Body of pancreas (tissue), 4 donors: ENCODE measurements at places on chromosomes 6 and 20.

DNA sequence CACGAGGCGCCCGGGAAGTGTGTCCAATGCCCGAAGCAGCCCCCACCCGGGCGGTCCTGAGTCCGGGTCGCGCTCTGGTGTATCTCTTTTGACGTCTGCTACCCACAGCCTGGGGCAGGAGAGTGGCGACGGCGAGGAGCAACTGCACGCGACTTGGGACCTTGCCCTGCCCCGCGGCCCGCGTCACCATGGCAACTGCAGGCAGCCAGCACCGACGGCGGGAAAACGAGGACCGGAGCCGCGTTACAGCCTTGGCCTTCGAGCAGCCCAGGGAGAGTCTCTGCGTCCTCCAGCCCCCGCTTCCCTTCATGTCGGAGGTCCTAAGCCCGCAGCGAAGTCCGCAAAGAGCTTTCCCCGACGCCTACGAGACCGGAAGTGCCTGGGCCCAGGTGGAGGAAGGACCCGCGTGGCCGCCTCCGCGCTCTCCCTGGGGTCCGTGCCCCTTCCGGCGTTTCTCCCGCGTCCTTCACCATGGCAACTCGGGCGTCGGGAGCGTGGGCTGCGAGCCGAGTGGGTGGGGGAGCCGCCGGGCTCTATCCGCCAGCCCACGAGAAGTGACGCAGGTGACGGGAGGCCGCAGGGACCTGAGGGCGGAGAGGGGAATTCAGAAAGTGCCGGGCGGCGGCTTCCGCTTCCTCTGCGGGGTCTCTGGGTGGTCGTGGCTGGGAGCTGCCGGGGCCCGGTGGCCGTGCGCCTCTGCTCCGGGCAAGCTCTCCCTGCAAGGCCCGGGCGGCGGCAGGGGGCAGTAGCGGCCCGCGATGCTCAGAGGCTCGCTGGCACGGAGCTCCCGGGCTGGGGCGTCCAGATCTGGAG lies 88.6 kb upstream of the TGM3 start:
- DNase-seq, result peak; percentile 76

GRCh38 chr6:166592821-166593220 lies 6.3 kb upstream of the RAMACL start:
- DNase-seq, result no peak

GRCh38 chr6:143058987-143059386 lies 1.7 kb upstream of the AIG1 start:
- no peak for DNase-seq

DNA sequence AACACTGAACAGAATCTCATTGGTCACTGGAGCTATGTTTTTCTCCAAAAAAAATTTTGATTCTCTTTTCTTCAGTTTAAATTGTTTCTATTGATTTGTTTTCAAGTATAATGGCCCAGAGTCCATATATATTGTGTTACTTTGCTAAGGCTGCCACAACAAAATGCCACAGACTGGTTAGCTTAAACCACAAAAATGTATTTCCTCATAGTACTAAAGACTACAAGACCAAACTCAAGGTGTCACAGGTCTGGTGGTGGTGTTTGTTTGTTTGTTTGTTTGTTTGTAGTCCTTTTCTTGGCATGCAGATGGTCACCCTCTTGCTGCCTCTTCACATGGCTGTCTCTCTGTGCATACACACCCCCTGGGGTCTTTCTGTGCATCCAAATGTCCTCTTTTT lies 34.0 kb downstream of the BMP5 start:
- no peak for DNase-seq

- no peak for DNase-seq
Observed at GRCh38 chr20:24838546-24839535, 110.2 kb upstream of the CST7 start.

DNA sequence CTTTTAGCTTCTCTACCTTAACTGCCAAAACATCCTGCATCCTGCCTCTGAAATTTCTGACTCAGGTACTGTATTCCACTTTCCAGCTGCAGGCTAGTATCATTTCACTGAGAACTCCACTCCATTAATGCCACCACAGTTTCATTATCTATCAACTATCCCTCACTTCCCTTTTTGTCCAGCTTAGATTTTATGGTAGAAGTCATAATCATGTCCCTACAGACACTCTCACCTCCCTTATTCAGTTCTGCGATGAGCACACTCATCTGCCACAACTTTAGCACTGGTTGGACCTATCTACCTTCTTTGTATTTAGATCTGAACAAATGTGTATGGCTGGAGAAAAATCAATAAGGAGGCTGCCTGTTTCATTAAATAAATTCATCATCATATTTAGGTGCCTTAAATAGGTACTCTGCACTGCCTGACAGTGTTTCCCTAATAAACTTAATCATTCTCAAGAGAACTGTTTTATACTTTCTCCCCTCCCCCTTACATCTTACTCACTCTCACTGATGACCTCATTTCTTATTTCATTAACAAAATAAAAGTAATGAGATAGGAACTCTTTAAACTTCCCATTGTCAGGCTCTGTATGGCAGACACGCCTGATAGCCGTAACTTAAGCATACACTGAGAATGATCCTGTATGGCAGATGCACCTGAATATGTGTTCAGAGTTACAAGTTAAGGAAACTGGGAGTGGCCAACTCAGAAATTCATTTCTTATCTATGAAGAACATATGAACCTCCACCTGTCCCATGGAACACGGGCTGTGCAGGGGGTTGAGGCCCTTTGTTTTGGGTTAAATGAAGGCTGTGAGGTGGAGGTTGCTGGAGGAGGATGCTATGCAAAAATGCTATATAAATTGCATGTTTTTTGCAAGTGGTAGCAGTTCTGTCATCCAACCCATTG lies 95.3 kb upstream of the MAN1A1 start:
- DNase-seq, result no peak

DNA sequence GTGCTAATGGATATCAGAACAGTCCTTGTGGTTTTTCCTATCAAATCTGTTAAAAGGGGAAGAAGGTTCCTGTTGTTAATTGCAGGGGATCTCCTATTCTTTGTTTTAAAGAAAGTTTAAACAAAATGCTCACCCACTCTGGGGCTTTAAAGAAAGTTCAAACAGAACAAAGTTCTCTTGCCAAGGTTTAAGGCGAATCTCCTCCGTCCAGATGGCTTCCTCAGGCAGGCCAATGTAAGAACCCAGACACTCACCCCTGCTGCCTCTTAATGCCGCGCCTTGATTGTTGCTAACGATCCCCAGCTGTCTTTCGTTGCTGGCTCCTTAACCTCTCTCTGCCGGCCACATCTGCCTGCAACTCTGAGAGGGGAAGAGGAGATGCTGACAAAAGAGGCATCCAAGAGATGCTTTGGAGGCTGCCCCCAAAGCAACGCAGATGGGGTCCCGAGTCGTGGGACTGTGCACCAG lies 235.0 kb upstream of the PRDM1 start:
- DNase-seq, result no peak

DNA sequence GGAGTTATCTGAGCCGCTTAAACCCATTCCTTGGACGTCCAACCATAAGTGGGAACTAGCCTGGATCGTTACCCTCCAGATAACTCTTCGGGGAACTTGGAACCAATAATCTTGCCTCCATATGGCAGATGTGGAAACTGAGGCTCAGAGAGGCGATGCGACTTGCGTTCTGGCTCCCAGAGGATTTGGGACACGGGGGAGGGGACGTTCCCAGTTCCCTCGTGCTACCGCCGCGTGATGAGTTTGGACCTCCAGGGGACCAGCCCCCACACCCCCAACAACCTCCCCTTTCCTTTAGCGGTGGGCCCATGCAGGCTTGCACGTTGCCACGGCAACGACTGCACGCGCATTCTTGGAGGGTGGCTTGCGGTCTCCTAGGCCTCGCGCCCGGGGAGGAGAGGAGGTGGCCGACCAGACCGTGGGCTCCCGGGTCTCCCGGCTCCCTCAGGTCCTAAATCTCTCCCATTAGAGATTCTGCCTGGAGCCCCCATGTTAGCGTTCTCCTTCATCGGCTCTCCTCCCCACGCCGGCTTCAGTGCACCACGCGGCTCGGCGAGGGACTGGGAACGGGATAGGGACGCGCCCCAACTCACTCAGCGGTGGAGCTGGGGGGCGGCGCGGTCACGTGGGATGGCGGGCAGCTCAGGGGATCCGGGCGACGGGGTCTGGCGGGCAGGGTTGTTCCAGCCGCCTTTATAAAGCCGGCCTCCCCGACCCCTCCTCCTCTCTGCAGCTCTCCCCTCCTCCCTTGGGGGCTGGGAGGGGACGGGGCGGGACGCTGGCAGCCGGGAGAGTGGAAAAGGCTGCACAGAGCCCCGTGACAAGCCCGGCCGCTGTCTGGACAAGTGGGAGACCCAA lies at the start of gene PLTP:
TSS of gene PLTP (minus strand) at position 670 of the 858 bp plus-strand sequence. CDS start 703 bp downstream, outside the sequence.
- DNase-seq, result peak; percentile 75

DNA sequence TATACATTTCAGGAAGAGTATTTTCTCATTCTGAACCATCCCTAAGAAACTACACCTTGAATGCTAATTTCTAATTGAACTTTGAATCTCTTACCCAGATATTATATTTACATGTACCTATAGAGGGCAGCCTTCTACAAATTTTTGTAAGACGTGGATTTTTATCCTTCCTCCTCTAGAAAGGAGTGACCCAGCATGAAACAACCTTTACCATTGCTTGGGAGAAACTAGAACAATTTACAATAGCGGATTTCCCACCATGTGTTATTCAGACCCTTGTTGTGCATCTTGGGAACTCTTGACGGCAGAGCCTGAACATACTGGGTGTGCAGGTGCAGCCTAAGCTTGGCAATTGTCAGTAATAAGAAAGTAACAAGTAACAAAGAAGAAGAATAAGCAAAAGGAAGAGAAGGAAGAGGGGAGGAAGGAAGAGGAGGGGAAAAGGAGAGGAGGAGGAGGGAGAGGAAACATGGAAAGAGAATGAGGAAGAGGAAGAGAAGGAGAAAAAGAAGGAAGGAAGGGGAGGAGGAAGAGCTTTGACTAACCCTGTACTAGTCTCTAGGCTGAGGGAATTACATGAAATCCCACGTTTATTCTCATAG lies 10.8 kb upstream of the TAAR1 start:
- DNase-seq, result no peak

DNA sequence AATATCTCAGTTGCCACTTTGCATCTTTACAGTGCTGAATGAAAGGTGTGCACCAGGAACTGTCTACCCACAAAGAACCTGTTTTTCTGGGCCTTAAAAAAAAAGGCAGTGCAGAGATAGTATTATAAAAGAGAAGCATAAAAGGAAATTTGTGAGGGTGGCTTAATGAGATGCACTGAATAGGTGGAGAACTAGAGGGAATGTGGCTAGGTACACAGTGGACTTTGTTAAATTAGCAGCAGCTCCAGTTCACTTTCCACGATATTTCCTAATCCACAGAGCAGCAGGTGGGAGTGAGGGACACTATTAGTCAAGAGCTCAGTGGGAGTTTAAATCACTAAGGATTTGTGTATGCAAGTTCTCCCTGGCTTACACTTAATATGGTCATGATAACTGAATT lies 38.8 kb downstream of the MAP7 start:
- DNase-seq, result no peak

DNA sequence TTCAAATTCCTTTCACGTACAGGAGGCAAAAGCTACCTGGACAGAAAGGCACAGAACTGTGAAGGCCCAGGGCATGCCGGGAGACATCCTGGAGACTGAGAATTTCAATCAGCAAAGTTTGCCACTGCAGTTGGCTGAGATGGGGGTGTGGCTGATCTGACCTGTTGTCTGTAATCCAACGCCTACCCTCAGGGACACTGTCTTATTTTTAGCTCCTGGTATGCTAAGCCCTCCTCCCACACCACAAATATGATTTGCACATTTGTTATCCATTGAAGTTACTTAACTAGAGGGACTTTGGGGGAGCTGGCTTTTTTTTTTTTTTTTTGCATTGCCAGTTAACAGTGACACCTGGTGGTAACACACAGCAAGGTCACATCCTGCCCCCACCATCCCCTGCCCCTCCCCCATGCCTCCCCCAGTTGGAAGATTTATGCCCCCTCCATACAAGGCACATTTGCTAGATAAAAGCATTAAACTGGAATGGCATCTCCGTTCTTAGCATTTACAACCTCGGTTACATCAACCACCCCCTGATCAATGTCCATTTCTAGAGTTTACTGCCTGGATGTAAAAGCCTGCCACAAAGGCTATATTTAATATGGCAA lies 40.4 kb downstream of the TTI1 start:
- no peak for DNase-seq

GRCh38 chr6:42100029-42100901 lies 42.2 kb downstream of the C6orf132 start:
- DNase-seq, result peak; percentile 39

- no peak for DNase-seq
Observed at GRCh38 chr20:11403711-11404110, 514.0 kb upstream of the BTBD3 start.

DNA sequence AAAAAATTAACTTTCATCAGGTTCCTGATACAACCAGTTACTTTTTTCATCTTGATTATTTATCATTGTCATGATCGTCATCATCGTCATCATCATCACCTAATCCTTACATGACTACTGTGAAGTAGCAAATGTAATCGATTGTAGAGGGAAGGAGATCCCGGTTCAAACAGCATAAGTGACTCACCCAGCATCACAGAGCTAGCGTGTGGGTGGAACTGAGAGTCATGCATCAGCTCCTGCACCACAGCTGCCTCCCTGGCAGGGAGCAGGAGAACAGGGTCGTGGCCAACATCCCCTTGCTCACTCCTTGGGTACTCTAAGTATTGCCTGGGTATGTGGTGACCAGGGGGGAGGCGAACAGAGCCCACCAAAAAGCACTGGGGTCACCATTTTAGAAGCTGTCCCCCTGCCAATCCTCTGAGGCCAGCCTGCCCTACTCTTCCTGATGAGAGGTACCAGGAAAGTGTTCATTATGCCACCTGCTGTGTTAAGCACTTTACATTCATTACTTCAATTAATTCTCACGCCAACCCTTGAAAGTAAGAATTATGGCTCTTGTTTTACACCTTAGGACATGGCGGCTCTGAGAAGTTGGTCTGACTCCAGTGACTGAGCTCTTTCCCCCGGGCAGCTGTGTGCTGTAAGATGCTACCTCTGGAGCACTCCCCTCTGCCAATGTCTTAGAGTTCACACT lies 425.2 kb downstream of the CD83 start:
- DNase-seq, result no peak

DNA sequence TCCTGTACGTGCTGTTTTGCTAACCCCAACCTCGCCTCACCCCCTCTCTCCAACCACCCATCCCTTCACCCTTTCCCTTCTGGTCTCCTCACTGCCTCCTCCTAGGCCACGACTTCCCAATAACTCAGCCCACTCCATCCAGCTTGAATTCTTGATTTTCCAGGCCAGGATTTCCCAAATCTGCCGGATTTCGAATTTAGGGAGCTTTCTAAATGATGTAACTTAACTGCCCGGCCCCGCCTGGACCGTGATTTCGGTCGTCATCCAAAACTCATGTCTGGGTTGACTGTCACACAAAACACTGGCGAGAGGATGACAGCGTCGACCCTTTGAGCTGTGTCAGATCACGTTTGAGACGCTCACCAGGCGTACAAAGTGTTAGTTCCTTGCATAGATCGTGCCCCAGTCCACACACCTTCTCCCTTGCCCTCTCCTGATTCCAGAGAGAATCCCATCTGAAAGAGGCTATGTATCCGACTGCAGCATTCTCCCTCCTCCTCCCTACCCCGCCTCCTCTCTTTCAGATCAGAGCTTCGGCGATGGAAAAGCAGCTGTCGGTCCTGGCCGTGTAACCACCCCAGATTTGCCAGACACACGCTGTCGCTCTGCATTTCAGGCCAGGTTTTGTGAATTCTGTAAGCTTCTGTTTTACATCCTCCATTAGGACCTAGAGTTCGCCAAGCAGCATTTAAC lies 168.2 kb downstream of the GPX5 start:
- DNase-seq, result no peak

- peak; percentile 47 for DNase-seq
Observed at GRCh38 chr6:24910961-24911725, 24.6 kb downstream of the RIPOR2 start.

GRCh38 chr6:148954461-148954860 lies 207.6 kb downstream of the UST start:
- DNase-seq, result no peak

- peak; percentile 29 for DNase-seq
Observed at GRCh38 chr6:156599978-156600590, 177.1 kb upstream of the ARID1B start.
